Ammon's horn (tissue), 1 donor: ENCODE measurements at places on chromosomes 4 and X.

GRCh38 chrX:2828959-2829411 lies 255 bp downstream of the GYG2 start:
- no peak for DNase-seq

DNA sequence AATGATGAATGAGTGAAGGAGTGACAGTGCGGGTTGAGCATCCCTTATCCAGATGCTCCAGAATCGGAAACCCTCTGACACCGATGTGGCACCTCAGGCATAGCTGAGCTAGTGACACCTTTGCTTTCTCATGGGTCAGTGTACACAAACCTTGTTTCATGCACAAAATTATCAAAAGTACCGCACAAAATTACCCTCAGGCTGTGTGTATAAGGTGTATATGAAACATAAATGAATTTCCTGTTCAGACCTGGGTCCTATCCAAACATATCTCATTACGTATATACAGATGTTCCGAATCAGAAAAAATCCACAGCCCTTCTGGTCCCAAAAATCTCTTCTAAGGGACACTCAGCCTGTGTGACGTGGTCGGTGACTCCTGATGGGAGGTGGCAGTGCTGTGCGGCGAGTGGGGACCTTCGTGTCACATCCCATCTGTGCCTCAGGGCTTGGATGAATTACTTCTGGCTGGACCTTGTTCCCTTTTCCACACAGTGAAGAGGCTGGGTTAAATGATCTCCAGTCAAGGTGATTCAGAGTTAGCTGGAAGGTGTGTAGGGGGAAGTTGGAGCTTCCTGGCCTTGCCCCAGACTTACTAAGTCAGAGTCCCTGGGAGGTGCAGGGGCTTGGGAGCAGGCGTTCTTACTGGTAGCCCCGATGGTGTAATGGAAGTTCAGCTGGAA lies 18.8 kb downstream of the RGS12 start:
- no peak for DNase-seq

DNA sequence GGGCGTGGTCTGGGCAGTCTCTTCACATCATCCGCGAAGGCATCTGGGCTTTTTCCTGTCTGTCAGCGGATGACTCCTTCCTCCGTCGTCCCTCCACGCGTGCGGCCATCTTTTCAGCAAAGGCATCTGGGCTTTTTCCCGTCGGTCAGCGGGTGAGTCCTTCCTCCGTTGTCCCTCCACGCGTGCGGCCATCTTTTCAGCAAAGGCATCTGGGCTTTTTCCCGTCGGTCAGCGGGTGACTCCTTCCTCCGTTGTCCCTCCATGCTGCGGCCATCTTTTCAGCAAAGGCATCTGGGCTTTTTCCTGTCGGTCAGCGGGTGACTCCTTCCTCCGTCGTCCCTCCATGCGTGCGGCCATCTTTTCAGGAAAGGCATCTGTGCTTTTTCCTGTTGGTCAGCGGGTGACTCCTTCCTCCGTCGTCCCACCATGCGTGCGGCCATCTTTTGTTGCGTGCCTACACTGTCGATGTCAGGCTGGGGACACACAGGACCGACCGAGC lies 12.3 kb upstream of the TMEM271 start:
- no peak for DNase-seq

DNA sequence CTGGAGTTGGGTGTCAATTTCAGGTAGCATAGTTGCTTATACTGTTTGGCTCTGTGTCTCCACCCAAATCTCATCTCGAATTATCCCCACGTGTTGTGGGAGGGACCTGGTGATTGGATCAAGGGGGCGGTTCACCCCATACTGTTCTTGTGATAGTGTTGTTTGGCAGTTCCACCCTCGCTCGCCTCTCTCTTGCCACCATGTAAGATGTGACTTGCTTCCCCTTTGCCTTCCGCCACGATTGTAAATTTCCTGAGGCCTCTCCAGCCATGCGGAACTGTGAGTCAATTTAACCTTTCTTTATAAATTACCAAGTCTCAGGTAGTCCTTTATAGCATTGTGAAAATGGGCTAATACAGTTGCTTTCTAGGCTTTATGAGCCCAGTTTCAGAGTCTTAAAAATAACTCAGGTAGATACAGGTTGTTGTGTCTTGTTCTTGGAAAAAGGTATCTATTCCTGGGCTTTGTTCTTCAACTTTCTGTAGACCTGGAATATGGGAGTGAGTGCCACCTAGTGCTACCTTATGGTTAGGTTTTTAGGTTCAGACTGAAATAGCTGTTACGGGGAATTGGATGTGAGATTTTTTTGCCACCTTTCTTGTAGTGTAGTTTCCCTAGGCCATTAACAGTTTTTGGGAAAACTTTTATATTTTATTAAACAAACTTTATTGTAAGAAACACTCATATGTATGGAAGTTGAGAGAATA lies 15.6 kb downstream of the PGK1 start:
- DNase-seq = no peak

GRCh38 chrX:12789976-12790375 lies 1.2 kb upstream of the PRPS2 start:
- DNase-seq = peak; percentile 23

DNA sequence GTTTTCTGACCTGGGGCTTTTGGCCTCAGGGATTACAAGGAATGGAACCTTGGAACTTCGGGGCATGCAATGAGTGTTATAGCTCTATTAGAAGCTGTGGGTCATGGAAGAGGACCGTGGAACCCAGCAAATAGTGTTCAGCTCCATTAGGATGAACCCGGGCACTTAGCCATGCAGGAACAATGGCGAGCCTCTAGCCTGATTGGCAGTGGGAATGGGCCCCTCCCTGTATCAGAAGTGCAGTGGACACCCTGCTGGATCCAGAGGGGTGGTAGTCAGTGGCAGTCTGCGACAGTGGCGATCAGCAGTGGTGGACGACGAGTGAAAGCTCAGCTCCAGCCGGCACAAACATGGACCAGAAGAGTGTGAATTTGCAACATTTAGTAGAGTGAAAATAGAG lies 315.4 kb upstream of the TECRL start:
- DNase-seq = no peak

DNA sequence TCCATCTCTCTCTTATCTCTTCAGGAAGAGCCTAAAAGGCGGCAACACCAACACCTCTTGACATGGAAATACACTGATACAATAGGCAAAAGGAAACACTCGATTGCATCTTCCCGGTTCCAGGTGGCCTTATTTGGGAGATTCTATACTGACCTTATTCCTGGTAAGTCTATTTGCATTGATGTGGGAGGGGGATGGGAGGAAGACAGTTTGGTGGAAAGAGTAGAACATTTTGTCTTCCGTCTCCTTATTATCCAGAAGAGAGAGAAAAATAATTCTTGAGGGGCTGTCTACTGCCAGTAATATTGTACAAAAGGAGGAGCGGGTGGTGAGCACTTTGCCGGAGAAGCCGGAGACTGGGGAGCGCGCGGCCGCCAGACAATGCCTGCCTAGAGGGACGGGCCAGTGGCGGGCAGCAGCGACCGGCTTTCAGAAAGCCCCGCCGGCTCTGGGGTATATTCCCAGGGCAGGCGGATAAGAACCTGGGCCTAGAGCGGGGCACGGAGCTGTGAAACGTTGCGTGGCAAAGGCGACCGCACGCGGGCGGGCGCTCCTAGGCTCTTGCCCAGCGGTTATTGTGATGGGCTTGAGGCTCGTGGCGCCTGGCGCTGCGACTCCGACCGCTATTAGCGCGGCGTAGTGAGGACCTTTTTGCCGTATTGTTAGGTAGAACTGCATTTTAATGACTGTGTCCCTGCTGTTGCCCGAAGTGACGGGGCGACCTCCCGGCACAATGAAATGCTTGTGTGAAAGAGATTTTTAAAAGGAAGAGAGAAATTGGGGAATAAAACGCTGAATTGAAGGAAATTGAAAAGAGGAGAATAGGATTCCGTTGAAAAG lies 518 bp downstream of the PRDM8 start:
- DNase-seq = peak; percentile 53

- DNase-seq = no peak
Observed at GRCh38 chr4:7549866-7550265, 115.1 kb upstream of the PSAPL1 start.

GRCh38 chr4:103092245-103092644 lies 7.4 kb downstream of the BDH2 start:
- DNase-seq = no peak

DNA sequence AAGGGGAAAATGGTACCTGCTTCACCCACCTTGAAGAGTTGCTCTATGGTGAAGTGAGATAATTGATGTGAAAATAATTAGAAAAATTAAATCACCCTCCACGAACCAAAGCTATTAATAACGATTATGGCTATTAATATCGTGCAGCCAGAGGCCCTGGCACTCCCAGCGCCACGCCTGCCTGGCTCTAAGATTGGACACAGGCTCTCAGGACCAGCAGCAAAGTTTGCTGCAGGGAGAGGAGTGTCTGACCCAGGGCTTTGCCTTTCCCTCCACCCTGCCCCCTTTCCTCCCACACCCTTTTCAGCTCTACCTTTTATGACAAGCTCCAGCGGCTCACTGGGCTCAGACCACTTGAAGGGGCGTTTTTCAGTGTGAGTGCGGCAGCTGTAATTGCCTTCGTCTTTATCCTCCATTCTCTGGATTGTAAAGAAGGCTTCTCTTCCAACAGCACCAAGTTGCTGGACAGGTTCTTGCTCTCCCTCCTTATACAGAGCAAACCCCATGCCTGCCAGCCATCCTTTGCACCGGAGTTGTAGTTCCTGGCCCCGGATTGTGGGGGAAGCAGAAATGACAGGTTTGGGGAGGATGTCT lies 11.5 kb downstream of the IGSF1 start:
- DNase-seq = no peak

- no peak for DNase-seq
Observed at GRCh38 chr4:52298444-52298843, 247.3 kb downstream of the SPATA18 start.

DNA sequence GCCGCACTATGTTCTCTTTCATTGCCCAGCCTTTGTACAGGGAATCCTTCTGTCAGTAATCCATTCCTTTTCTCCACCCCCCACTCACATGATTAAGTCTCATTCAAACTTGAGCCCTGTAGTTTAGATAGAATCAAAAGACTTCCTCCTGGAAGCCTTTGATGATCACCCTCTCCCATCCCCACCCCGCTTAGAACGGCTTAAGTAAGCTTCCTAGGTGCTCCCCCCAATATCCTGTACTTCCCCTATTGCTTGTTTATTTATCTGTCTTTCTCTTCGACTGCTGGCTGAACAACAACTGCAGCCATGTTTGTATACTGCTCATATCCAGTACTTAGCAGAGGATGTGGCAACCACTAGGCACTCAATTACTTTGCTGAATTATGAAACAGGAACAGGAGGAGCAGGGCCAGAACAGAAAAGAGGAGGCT lies 38.5 kb upstream of the GPC3 start:
- no peak for DNase-seq

DNA sequence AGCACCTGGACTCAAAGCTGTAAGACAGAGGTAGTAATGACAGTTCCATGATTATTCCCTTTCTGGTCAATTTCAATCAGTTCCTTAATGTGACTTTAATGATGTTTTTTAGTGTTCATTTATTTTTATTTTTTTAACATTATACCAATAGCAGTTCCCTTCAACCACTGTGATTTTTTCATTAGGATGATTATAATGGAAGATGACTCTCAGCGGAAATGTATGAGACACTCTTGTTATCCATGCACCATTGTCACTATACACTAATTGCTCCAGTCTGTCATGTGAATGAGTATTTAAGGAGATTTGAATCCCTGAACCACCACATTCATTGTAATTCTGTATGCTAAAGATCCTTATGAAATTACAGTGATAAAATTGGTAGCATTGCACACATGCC lies 2102.3 kb upstream of the AGA start:
- DNase-seq = no peak

DNA sequence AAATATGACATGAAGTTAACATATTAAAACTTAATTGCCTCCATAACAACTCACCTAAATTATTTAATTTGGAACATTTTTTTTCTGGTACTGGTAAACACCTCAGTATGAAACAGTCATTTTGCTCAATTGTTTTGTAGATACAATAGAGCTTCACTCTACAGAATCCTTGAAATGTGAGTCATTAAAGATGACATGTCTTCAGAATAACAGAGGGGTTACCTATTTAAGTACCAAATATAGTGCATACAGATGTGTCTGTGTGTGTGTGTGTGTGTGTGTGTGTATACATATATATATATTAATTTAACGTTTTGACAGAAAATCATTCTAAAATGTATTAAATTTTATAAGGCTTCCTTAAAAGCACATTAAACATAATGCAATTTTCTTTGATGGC lies 297.6 kb downstream of the INPP4B start:
- DNase-seq = no peak

GRCh38 chrX:87409113-87409841 lies 108.3 kb upstream of the KLHL4 start:
- peak; percentile 12 for DNase-seq

DNA sequence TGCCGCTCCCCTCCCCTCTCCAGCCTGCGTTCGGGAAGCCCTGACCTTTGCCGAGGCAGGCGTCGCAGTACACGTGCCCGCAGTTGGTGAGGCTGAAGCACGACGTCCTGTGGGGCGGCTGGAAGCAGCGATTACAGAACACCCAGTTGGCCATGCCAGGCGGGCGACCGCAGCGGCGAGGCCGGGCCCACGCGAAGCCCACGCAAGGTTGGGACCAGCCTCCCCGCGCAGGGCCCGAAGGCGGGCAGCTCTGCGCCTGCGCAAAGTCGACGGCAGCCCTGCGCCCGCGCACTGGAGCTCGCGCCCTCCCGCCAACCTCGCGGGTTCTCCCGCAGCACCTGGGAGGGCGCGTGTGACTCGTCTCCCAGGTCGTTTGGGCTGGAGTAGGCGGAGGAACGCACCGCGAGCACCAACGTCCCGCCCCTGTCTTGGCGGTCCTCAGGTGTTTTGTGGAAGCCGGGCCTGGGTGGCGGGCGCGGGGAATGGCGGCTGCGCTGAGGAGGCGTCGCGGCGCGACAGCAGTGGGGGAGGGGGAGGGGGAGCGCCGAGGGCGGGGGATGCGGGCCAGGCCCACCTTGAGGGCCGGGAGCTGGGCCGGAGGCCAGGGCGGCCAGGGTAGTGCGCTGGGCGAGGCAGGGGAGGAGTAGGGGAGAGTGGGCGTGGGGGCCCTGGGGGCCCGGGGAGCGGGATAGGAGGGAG lies at the start of gene RNF212:
TSS of gene RNF212 (minus strand) at position 254 of the 699 bp plus-strand sequence. CDS start at position 154, 100 bp downstream.
- no peak for DNase-seq

DNA sequence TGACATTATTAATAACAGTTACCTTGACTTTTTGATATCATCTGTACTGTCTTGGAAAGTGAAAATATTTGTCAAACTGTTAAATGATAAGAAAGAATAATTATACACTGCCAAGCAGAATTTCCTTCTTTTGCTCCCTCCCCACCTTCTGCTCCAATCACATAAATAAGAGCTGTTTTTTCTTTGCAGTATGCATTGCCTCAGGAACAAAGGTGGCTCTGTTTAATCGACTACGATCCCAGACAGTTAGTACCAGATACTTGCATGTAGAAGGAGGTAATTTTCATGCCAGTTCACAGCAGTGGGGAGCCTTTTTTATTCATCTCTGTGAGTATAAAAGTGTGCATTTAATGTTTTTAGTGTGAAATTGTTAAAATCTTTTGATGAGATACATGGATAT lies 66.1 kb downstream of the CCKAR start:
- peak; percentile 23 for DNase-seq

- DNase-seq = no peak
Observed at GRCh38 chr4:127237581-127237980, 395.2 kb upstream of the INTU start.

GRCh38 chrX:139532834-139533233 lies 2.3 kb downstream of the F9 start:
- no peak for DNase-seq
